ENCODE measurements at places on chromosomes 11 and 22.

DNA sequence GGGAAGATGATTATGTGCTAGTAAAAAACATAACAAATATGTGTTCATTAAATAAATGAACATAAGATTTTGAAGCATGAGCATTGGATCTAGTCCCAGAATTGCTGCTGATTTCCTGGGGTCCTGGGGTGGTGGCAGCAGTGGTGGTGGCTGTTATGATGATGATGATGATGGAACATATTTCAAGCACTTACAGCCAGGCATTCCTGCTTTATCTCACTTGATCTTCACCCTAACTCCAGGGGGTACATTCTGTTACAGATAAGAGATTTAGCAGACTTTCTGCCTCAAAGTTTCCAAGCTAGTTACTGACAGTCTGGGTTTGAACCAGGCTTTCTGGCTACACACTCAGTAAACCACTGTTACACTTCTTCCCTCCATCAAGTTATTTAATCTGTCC is 5.2 kb downstream of the TRAPPC4 start:
- peak; percentile 37 for DNase-seq

DNA sequence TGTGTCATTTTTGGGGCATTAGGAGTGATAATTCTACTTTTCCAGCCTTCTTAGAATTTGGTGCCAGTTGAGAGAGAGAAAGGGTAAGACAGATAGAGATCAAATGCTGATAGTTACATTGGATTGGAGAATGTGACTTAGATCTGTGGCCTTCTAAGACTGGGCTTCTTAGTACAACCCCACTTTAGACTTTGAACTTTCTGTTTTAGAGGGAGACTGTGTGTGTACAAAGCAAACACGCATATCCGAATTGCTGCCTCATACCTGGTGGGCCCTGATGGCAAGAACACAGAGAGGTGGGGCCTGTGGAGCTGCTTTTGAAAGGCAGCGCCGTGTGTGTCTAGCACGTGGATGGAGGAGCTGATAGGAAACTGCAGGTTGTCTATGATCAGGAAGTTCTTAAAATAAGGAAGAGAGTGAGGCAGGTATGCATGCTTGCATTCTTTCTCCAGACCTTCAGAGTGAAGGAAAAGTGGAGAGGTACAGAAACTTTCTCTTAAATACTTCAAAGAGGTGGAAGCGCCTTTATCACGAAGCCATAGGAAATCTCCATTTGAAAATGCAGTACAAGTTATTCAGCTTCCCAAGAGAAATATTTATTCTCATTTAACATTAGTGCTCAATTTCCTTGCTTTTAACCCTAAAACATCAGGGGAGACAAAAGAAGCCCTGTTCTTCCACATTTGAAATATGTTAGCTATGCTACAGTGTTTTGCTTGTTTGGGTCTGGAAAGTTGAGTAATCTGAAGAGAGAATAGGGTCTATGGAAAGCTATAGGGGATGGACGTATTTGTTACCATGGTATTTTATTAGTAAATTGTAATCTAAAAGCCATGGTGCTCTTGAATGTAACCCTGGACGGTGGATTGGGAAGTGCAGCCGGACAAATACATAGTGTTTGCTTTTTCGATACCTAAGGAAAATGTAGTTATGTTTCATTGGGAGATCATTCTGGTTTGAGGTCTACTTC is 13.7 kb downstream of the PDHX start:
- no peak for DNase-seq

GRCh38 chr22:20652130-20652529 is 121.8 kb upstream of the SERPIND1 start:
- DNase-seq = no peak

GRCh38 chr11:61946894-61947293 is 3.3 kb upstream of the BEST1 start:
- DNase-seq = no peak

GRCh38 chr11:33808228-33808828 is 34.0 kb upstream of the FBXO3 start:
- peak; percentile 47 for DNase-seq

DNA sequence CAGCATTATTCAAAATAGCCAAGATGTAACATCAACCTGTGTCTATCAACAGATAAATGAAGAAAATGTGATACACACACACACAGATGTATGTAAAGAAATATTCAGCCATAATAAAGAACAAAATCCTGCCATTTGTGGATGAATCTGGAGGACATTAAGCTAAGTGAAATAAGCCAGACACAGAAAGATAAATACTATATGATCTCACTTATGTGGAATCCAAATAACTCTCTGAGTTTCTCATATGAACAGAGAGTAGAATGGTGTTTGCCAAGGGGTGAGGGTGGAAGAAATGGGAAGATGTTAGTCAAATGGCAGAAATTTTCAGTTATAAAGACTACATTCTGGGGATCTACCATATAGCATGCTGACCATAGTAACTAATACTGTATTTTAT is 224.2 kb downstream of the GUCY1A2 start:
- peak; percentile 26 for DNase-seq
